GM04503 (cell line): ENCODE measurements at places on chromosomes 3 and 15.

GRCh38 chr3:66386011-66386924, 114.6 kb downstream of the LRIG1 start:
- no peak for DNase-seq

DNA sequence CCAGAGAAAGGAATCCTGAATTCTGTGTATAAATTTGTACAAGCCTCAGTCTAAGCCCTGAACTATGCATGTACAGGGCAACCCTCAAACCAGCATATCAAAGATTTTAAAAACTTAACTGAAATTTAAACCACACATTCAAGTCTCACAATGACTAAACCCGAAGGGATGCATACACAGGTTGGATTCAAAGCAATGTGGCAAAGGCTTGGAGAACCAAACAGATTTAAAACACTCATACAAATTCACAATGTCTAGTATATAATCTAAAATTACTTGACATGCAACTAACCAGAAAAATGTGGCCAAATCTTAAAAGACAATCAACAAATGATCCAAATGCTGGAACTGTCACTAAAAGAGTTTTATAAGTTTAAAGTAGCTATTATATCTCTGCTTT, 36.4 kb downstream of the CEP152 start:
- DNase-seq: no peak

DNA sequence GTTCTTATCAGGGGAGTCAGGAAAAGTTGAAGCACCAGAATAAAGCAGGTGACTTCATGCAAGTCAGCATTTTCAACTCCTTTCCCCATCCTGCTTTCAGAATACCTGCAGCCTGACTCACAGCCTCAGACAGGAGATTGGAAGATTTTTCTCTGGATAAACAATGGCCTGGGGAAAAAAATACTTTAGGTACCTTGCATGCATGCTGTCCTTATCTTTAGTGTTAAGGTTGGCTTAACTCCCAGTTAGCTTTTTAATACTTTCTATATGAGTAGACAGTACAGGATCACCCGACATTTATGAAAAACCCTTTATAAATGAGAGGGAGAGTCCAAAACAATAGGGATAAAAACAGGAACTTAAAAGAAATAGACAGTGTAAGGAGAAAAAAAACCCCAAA, 53.6 kb downstream of the PAK2 start:
- no peak for DNase-seq

- no peak for DNase-seq
Observed at GRCh38 chr3:151635905-151636304, 97.8 kb upstream of the AADACL2 start.

DNA sequence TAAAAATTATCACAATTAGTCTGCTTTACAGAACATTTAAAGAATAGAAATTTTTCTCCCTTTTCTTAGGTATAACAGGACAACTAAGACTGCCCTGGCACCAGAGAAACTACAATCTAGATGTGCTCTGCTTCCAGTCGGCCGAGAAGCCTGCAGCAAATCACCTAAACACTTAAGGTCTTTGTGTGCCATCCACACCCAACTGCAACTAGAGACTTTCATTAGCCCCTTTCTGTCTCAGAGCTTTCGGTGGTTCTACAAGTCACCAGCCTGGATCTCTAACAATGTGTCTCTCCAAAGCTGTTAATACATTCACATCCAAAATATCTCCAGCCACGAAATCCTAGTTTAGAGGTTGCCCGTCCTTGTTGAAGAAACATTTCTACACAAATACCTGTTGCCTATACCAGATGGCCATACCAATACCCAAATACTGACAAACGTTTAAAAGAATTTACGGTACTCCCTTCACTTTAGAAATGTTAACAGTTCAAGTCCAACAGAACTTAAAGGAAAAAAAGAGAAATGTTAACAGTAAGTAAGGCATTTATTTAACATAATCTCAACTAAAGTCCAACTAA, 6.7 kb downstream of the PRC1 start:
- no peak for DNase-seq

DNA sequence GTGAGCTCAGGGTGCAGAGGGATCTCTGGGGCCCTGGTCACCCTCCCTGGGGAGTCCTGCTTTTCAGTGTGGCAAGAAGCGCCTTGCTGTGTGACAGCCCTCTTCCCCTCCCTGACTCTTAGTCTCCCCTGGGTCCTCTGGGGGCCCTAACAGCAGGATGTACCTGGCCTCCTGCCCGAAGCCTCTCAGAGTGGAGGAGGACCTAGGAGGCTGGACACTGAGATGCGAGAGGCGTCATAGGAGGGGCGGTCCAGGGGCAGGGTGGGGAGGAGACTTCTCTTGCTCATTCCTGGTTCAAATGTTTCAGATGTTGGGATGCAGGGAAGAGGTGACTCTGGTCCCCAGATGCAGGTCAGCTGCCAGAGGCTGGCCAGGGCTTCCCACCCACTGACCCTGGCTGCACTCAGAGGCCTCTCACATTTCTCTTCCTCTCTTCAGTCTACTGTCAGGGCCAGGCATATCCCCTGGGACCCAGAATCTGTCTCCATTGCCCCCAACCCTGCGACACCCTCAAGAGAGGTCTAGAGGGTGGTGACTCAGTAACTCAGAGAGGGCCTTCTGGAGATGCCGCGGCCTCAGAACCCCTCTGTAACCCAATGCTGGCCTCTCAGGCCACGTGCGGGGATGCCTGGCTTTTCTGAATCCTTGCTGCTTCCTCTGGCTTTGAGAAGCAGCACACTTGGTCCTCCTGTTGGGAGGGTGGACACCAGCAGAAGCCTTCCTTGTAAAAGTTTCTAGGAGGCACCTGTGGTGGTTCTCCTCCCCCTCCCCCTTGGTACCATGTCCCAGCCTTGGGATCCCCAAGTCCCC, 25.9 kb downstream of the SNX33 start:
- DNase-seq: peak; percentile 61
